ENCODE measurements at places on chromosomes 3 and 15. TPM values are rescaled to one million over a fixed set of nuclear protein-coding genes. Genes with fewer than 3 reads are reported as not detected.

DNA sequence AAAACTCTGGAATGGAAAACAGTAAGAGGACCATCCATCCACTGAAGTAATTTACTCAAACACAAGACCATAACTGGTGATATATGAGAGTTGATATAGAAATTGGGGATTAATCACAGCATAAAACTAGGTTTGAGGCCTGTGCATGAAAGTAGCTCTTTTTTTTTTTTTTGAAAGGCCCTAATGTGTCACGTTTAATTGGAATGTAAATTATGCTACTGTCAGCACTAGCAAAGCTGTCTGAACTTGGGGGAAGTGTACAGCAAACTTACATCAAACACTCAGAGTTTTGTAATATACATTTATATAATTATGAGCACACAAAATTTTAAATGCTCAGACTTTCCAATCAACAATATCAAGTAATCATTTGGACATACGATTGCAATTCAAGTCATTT, 154.1 kb downstream of the GREM1 start:
- no peaks in the 10 kb centered on the region for H3K4me1 ChIP-seq
- DNase-seq = no peak
- H3K27ac ChIP-seq = peak overlapping the region; percentile 65
- no peaks in the 10 kb centered on the region for H3K36me3 ChIP-seq
- H3K4me3 ChIP-seq = no peak overlapping the region

GRCh38 chr3:110343945-110344344, 727.7 kb upstream of the NECTIN3 start:
- H3K27ac ChIP-seq = no peak overlapping the region
- H3K4me1 ChIP-seq = no peaks in the 10 kb centered on the region
- no peaks in the 10 kb centered on the region for H3K36me3 ChIP-seq
- no peaks in the 10 kb centered on the region for H3K27me3 ChIP-seq

The CCK gene
- not detected for total RNA-seq

- H3K36me3 ChIP-seq = no peaks in the 10 kb centered on the region
- no peaks in the 10 kb centered on the region for H3K4me1 ChIP-seq
- no peaks in the 10 kb centered on the region for H3K27me3 ChIP-seq
- H3K27ac ChIP-seq = peak overlapping the region; percentile 36
- H3K4me3 ChIP-seq = no peak overlapping the region
Measured at GRCh38 chr15:47409600-47409999, 307.7 kb upstream of the SEMA6D start.

DNA sequence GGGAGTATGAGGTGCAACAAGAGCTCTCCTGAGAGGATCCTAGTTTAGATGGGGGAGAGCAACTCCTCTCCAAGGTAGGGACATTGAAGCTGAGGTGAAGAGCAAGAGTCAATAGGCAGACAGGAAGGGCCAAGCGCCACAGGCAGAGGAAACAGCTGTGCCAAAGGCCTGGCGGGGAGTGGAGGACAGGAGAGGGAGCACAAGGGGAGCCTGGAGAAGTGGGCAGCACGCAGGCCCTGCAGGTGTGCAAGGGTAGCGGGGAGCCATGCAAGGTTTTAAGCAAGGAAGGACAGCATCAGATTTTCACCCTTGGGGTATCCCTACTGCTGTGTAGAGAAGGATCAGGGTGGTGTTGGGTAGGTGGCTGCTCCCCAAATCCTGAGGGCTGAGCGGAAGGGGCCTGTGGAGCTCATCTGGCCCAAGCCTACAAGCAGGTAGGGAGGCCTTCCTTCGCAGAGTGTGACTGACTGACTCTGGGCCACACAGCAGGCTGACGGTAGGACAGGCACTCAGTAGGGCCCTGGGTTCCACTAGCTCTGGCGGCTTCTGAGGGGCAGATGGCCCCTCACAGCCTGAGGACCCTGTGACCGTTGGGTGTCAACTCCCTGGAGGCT, 13.3 kb downstream of the CHST13 start:
- DNase-seq = no peak
- peaks cover 70% of the 10 kb centered on the region for H3K27me3 ChIP-seq
- no peak overlapping the region for H3K27ac ChIP-seq

DNA sequence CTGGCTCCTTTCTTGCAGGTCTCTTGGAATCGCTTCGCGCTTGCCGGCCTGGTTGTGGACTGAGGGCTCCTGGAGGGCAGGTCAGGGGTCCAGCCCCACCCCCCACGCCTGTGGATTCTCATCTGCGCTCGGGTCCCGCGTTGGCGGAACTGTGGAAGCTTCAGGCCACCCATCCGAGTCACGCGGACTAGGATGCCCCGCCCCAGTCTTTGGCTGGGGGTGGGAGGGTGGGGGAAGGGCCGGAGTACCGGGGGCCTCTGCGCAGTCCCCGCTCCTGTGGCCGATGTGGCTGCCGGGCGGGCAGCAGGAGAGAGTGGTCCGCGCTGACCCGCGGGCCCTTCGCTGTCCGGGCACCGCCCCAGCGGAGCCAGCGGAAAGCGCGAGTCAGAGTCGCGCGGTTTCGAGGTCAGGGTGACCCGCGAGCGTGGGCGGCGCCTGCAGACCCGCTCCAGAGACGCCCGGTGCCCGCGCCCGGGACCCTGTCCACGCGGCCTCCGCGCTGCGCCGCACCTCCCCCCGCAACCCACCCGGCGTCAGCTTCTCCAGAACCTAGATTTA, 114.2 kb downstream of the KLF13 start:
- no peaks in the 10 kb centered on the region for H3K36me3 ChIP-seq
- no peaks in the 10 kb centered on the region for H3K27me3 ChIP-seq
- peak overlapping the region; percentile 83 for H3K4me3 ChIP-seq
- peaks cover 55% of the 10 kb centered on the region for H3K4me1 ChIP-seq
- DNase-seq = no peak

The CLDN11 gene
- total RNA-seq = 2.2 TPM

GRCh38 chr3:141059816-141060215, 8.7 kb downstream of the SPSB4 start:
- H3K36me3 ChIP-seq = no peaks in the 10 kb centered on the region
- no peak overlapping the region for H3K4me3 ChIP-seq
- H3K27ac ChIP-seq = no peak overlapping the region
- peaks cover 48% of the 10 kb centered on the region for H3K27me3 ChIP-seq
- H3K4me1 ChIP-seq = no peaks in the 10 kb centered on the region

DNA sequence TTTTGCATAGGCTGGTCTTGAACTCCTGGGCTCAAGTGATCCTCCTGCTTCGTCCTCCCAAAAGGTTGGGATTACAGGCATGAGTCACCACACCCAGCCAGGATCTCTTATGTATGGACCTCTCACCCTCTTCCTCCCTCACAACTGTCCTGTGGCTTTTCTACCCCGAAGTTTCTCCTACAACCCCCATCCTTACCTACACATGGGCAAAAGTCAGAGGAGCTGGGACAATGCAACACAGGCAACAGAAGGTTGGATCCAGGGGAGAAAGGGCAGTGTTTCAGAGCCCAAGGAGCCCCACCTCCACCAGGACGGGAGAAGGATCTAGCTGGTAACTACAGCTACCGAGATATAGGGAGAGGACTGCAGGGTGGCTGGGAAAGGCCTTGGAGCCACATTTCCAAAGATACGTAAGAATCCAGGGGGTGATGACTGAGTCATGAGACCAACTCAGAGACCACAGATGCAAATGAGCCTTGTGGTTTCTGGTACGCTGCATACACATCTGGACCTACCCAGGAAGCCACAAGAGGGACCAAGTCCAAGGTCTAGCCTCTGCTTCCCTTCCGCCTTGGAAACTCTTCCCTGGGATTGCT, 13.6 kb downstream of the IGDCC4 start:
- no peaks in the 10 kb centered on the region for H3K36me3 ChIP-seq
- H3K27ac ChIP-seq = no peak overlapping the region
- no peaks in the 10 kb centered on the region for H3K4me1 ChIP-seq
- no peak for DNase-seq
- H3K4me3 ChIP-seq = no peak overlapping the region

GRCh38 chr3:115975353-115975752, 352.0 kb downstream of the GAP43 start:
- H3K27ac ChIP-seq = no peak overlapping the region
- no peak for DNase-seq
- no peaks in the 10 kb centered on the region for H3K27me3 ChIP-seq
- H3K36me3 ChIP-seq = no peaks in the 10 kb centered on the region

DNA sequence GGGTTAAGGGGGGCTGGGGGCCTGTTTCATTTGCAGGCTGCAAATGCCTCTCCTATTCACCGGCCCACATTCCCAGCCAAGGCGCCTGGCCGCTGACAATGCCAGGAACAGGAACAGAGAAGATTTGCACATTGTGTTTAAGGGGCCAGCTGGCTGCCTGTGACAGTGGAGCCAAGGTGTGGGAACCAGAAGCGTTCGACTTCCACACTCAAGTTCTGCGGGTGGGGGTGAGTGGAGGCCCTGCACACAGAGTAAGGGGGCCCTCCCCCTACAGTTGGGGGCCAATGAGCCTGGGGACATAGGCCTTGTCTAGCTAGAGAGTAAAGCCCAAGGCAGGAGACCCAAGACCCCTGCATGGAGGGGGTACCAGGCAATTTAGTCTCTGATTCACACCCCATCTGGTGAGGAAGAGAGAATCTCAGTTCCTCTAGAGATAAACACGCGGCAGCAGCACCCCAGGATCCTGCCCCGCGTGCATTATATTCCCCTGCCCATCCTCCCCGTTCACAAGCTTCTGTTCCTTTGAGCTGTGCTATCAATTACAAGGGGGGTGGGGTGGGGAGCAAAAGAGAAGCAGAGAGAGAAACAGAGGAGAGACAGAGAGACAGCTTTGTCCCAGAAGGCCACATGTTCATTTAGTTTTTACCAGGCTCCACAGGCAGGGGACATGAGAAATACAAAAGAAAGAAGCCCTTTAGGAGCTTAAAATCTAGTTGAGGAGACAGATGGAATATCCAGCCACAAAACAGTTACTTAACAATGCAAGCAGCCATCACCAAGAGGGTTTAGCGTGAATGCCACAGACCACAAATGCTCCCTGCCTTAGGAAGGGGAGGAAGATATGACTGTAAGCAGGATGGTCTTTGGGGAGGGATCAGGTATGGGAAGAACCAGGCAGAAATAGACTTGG, 9.2 kb downstream of the IGDCC3 start:
- no peak overlapping the region for H3K27ac ChIP-seq
- H3K27me3 ChIP-seq = no peaks in the 10 kb centered on the region
- no peaks in the 10 kb centered on the region for H3K4me1 ChIP-seq
- H3K4me3 ChIP-seq = no peak overlapping the region
- no peaks in the 10 kb centered on the region for H3K36me3 ChIP-seq
- DNase-seq = no peak

DNA sequence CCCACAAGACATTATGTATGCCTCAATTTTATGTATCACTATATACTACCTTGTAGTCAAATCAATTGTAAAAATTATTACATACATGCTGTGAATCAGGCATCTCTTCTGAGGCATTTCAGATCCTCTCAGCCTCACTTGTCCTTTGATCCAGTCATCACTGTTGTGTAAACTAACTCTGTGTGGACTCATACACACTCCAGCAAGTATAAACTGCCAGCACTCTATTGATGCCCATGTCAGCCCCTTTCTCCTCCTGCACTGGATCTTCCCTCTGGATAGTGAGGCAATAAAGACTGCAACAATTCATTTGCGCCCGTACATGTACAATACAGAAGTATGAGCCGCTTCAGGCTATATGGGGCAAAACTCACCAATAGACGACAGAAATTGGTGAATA, 364.7 kb upstream of the TGFBR2 start:
- no peaks in the 10 kb centered on the region for H3K27me3 ChIP-seq
- DNase-seq = no peak
- no peak overlapping the region for H3K4me3 ChIP-seq
- H3K4me1 ChIP-seq = no peaks in the 10 kb centered on the region

DNA sequence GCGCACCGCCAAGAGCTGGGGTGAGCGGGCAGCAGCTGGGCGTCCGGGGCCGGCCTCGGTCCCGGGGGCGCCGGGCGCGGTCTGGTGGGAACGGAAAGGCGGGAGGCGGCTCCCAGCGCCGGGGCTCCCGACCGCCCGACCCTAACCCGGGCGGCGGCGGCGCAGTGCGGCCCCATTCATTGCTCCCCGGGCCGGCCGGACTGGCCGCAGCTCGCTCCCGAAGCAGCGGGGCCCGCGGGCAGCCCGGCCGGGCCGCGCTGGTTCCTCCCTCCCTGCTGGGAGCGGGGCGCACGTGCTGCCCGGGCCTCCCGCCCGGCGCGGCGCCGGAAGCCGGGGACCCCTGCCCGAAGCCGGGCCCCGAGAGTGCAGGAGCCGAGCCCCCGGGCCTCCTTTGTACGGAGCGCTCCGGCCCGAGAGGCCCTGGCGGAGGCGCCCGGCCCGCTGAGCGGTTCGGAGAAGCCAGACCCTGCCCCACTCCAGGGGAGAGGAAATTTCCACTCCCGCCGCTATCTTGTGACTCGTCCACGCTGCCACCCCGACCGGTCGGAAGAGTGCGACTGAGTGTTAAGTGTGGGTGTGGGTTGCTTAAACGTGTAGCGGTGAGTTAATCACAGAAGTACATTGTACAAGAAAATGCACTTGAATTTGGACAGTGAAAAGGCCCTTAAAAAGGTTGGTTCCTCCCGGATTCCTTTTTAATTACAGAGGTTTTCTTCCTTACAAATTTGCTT, 613 bp downstream of the ATP1B3 start:
- H3K27me3 ChIP-seq = no peaks in the 10 kb centered on the region
- peak overlapping the region; percentile 86 for H3K4me3 ChIP-seq
- H3K36me3 ChIP-seq = no peaks in the 10 kb centered on the region
- H3K27ac ChIP-seq = peak overlapping the region; percentile 100

- peaks cover 7% of the 10 kb centered on the region for H3K36me3 ChIP-seq
- H3K27me3 ChIP-seq = no peaks in the 10 kb centered on the region
- no peak overlapping the region for H3K27ac ChIP-seq
- DNase-seq = no peak
Measured at GRCh38 chr3:12590096-12590495, 33.2 kb downstream of the MKRN2 start.

DNA sequence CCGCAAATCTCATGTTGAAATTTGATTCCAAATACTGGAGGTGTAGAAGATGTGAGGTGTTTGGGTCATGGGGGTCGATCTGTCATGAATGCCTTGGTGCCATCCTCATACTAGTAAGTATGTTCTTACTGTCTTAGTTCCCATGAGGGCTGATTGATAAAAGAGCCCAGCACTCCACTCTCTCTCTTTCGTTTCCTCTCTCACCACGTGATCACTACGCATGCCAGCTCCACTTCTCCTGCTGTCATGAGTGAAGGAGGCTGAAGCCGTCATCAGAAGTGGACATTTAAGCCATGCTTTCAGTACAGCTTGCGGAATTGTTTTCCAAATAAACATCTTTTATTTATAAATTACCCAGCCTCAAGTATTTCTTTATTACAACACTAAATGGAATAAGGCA, 6.1 kb downstream of the OR5H15 start:
- no peak for DNase-seq
- H3K36me3 ChIP-seq = no peaks in the 10 kb centered on the region
- H3K27me3 ChIP-seq = no peaks in the 10 kb centered on the region
- no peak overlapping the region for H3K4me3 ChIP-seq
- no peaks in the 10 kb centered on the region for H3K4me1 ChIP-seq

- no peak for DNase-seq
- no peaks in the 10 kb centered on the region for H3K36me3 ChIP-seq
- H3K4me3 ChIP-seq = no peak overlapping the region
- H3K27ac ChIP-seq = peak overlapping the region; percentile 54
- H3K4me1 ChIP-seq = no peaks in the 10 kb centered on the region
Measured at GRCh38 chr3:130582457-130583153, 65.6 kb downstream of the COL6A6 start.

- no peaks in the 10 kb centered on the region for H3K27me3 ChIP-seq
- no peak overlapping the region for H3K4me3 ChIP-seq
- no peaks in the 10 kb centered on the region for H3K4me1 ChIP-seq
- no peak for DNase-seq
- H3K36me3 ChIP-seq = no peaks in the 10 kb centered on the region
Measured at GRCh38 chr3:164658125-164658524, 420.2 kb downstream of the SI start.

- no peak overlapping the region for H3K4me3 ChIP-seq
- H3K27ac ChIP-seq = no peak overlapping the region
- no peaks in the 10 kb centered on the region for H3K4me1 ChIP-seq
- H3K27me3 ChIP-seq = no peaks in the 10 kb centered on the region
- H3K36me3 ChIP-seq = no peaks in the 10 kb centered on the region
- no peak for DNase-seq
Measured at GRCh38 chr15:53586799-53587198, 172.7 kb downstream of the WDR72 start.

The POC1A gene
- 2.7 TPM for total RNA-seq

Measured in esophagus squamous epithelium (tissue), 5 donors.